Heart left ventricle (tissue), 16 donors: ENCODE measurements at places on chromosomes 5 and 9. TPM values are rescaled to one million over a fixed set of nuclear protein-coding genes. Genes with fewer than 3 reads are reported as not detected.

PCDHAC1 gene
- total RNA-seq = 0.16 TPM

PWWP2A gene
- total RNA-seq = 9.4 TPM

NIM1K gene
- 0.16 TPM for total RNA-seq

SLU7 gene
- 52.1 TPM for total RNA-seq

HRH2 gene
- total RNA-seq = 45.7 TPM

ANKRD34B gene
- total RNA-seq = not detected

RASEF gene
- 0.20 TPM for total RNA-seq

KIAA0825 gene
- total RNA-seq = 1.7 TPM

BRD3 gene
- total RNA-seq = 29.5 TPM

GDNF gene
- 0.08 TPM for total RNA-seq

PCDHGB4 gene
- 5.6 TPM for total RNA-seq

LCN12 gene
- total RNA-seq = 8.6 TPM

NKD2 gene
- total RNA-seq = 3.9 TPM

ARHGEF28 gene
- 0.91 TPM for total RNA-seq

C9orf50 gene
- not detected for total RNA-seq

DNM1 gene
- 3.7 TPM for total RNA-seq

ARID3C gene
- not detected for total RNA-seq

PCDHB16 gene
- 3.7 TPM for total RNA-seq

LRRC70 gene
- total RNA-seq = 0.70 TPM

PCDHA1 gene
- not detected for total RNA-seq

ZNF462 gene
- 24.3 TPM for total RNA-seq

SLIT3 gene
- 5.2 TPM for total RNA-seq

DRD1 gene
- not detected for total RNA-seq

TRMT10B gene
- total RNA-seq = 3.2 TPM
